ENCODE measurements at places on chromosomes 4 and X.

- DNase-seq: no peak
Measured at GRCh38 chr4:171847751-171848150, 34.5 kb downstream of the GALNTL6 start.

DNA sequence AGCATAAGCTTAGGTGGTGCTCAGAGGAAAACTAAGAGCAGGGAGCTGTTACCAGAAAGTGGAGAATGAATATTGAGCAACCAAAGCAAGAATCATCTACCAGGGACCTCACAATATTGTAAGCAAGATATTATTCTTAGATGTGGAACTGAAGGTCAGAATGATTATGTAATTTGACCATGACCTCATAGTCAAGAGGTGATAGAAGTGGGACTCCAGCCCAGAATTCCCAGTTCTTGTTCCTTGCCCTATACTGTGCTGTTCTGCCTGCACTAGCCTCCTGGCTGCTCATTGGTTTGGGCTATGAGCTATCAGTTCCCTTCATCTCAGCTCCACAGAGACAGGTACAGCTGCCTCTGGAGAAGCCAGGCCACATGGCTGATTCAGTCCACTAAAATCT is 229.4 kb downstream of the LDB2 start:
- DNase-seq: peak; percentile 77

- DNase-seq: no peak
Measured at GRCh38 chrX:101410461-101410860, 2.4 kb downstream of the HNRNPH2 start.

DNA sequence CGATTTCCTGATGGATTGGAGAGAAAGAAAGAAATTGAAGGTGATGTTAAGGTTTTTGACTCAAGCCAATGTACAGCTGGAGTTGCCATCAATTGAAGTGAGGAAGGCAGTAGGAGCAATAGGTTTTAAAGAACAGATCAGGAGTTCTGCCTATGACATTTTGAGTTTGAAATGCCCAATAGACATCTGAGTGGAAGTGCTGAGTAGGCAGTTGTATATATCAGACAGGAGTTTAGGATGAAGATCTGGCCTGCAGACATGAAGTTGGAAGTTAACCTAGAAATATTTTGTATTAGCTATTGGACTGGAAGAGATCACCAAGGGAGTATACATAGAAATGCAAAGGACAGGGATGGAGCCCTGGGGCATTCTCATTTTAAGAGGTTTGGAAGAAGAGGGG is 12.9 kb upstream of the TMSB15B start:
- DNase-seq: no peak

GRCh38 chr4:56907489-56908205 is at the start of gene REST:
TSS of gene REST (plus strand) at chr4:56907900. CDS start at chr4:56910639, 2,739 bp downstream.
- peak; percentile 91 for DNase-seq

GRCh38 chr4:57344296-57344695 is 234.1 kb upstream of the IGFBP7 start:
- DNase-seq: no peak

DNA sequence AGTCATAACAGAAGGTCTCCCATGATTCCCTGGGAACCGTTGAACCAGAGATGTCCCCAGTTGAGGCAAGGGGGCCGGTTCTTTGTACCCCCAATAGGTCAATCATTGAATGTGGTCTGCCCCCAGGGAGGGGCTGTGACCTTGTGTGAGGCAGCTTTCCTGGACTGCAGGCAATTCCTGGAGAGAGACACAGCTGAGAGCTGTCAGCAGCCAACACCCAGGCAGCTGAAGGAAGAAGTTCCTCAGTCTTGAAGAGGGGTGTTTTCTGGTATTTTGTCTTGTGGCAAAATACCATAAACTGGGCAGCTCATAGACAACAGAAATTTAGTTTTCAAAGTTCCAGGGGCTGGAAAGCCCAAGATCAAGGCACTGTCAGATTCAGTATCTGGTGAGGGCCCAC is 185.7 kb upstream of the ATP6AP2 start:
- no peak for DNase-seq

- DNase-seq: peak; percentile 74
Measured at GRCh38 chrX:24610516-24610915, 36.6 kb downstream of the PCYT1B start.

- no peak for DNase-seq
Measured at GRCh38 chr4:951594-952468, 19.6 kb downstream of the TMEM175 start.

DNA sequence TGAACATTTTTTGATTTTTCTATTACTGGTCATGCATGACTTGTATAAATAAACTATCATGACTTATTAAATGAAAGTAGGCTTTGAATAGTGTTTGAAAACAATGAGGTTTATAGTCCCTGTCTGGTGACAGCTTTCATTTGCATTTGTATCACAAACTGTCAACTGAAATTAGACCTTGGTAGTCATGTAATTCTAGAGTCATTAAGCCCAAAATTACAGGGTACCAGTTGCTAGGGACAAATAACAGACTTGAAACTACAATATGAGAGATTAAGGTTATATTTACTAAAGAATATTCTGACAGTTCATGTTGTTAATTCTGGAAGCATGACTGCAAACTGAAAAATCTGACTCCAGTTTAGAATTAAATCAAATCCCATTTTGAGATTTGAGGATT is 9.2 kb upstream of the VAMP7 start:
- no peak for DNase-seq

DNA sequence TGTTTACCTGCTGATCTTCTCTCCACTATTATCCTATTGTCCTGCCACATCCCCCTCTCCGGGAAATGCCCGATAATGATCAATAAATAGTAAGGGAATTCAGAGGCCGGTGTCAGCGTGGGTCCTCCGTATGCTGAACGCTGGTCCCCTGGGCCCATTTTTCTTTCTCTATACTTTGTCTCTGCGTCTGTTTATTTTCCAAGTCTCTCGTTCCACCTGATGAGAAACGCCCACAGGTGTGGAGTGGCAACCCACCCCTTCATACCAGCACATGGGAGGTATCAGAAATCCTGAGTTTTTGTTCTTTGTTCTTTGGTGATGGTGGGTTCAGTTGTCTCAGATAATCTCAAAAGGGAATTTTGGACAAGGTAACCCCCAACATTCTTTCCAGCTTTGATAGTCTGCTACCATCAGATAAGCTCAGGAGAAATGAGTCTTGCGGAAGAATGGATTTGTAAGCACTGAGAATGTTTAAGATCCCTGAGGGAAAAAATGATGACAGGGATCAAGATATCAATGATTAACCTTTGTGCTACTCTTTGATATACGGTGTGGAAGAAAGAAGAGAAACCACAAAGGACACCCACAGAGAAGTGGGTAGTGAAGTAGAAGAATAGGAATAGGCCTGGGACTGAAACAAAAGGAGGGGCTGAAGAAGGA is 117.9 kb downstream of the CEP44 start:
- DNase-seq: no peak

DNA sequence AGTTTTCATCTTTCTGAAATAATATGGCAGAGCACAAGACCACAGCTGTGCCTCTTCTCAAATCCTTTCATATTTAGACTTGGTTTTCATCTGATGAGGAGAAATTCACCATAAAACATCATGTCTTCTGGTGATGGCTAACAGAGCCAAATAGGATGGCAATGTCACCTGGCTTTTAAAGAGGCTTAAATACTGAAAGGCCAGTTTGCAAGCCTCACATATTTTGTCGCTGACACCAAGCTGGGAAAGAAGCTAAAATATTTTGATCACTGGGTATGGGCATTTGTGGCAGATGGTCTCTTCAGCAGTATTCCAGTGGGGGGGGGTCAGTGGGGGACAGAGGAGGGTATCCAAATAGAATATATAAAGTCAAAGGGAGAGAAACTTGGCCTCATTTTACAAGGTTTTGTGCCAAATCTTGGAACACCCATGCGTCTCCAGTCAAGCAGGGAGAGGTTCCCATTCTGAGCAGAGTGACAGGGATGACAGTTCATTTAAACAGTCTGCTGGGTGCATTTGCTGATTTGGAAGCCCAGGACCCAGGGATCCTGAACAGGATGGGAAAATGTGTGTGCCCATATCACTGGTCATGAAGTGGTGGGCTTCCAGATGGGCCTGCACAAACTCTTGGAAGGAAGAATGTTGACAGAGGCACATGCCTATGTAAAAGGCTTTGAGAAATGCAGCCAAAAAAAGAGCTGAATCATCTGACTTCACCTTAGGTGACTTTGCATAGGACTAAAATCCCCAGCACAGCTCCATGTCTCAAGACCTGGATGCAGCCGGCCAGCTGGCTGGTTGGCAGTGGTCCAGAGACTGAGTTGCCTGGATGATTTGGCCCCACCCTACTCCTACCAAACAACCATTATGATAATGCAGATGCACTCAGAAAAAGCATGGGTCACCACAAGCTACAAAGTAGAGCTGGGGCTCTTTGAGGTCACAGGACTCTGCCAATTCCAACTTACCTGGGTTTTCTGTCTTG is 484.4 kb upstream of the NR3C2 start:
- DNase-seq: peak; percentile 41

DNA sequence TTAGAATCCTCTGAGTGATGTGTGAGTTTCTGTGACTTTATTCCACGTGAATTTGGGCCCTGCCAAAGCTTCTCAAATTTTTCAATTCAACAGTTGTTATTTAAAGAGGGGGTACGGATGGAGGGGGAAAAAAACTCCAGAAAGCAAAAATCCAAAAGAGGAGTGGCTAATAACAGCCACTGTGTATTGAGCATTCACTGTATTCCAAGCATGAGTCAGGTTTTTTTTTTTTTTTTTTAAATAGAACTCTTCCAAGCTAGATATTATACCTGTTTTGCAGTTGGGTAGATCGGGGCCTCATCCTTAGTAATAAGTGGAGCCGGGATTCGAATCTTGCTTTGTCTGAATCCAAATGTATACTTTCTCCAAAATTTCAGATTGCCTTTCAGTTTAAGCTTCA is 6.4 kb upstream of the RHOH start:
- no peak for DNase-seq

DNA sequence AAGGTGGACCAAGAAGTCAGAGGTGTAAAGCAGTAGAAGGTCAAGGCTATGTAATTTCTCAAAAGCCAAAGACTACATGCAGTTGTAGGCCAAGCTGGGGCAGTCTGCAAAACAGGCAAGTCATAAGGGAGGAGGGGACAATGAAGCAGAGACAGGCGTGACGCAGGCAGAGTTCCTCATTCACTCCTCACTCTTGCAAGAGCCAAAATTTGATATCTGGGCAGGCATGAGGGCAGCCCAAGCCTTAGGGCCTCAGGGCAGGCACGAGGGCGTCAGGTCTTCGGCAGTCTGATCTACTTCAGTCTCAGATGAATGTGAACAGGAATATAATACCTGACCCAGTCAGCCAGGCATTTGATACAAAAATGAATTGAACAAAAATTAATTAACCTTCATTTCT is 86.4 kb upstream of the AGA start:
- no peak for DNase-seq

GRCh38 chr4:190014771-190015537 is 12.1 kb downstream of the FRG2 start:
- no peak for DNase-seq

GRCh38 chrX:20461002-20461401 is 194.3 kb upstream of the RPS6KA3 start:
- DNase-seq: no peak

DNA sequence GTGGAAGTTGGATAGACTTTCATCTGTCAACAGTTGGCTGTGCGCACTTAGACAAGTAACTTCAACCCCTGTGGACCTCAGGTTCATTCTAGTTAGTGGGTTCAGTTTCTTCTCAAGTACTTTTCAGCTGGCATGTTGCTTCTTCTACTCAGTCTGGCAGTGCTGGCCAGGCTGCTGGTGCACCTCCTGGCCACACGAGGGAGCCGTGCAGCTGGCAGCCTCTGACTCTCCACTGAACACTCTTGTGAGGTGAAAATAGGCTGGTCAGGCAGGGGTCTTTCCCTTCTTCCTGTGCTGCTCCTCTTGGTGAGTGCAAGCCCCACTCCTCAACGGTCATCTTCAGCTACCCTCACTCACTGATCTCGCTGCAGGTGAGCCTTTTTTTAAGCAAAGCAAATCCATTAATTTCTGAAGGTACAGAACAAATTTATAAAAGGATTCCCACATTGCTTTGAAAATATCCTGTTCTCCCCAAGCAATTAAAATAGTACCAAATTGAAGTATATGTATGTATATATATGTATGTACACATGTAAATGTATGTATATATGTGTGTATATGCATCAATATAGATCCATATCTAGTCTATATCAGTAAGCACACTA is 30.6 kb downstream of the LONRF3 start:
- peak; percentile 56 for DNase-seq
